ENCODE measurements at places on chromosomes 5 and 9. TPM values are rescaled to one million over a fixed set of nuclear protein-coding genes. Genes with fewer than 3 reads are reported as not detected.
A peak's percentile ranks its signal among the peaks of the same experiment; 100 is the strongest.

GRCh38 chr9:82606492-82607382, 456.2 kb downstream of the RASEF start:
- DNase-seq: no peak

DNA sequence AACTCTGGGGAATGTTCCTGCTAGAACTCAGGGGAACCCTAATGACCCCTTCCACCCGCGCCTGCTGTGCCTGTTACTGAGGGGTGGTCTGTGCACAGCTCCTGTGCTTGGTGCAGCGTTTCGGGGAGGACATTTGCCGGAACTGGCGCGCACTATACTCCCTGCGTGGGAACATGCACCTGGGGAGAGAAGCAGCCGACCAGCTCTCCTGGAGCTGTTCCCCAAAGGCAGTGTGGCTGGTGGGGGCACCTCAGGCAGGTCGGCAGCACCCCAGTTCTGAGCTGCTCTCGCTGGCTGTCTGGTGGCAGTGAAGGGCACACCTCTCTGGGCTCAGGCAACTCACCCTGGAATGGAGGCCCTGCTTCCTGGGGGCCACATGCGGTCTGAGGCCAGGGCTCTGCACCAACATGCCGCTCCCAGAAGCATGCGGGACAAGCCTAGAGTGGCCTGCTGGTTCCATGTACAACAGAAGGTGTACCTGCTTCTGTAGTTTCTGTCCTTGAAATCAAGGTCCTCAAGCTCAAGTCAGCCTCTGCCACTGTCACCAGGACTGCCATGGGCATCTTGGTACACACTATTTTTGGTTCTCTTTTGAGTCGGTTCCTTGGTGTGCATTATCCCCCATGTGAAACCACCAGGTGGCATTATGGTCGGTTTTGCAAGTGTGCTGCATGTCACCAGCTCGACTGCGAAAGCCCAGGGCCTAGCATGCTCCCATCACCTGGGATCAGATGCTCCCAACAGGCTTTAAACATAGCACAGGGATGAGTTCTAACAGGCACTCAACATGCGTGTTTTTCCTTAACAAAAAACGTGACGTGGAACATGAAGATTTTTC, 7.8 kb upstream of the MRNIP start:
- no peak for DNase-seq

- no peak for DNase-seq
These were observed 147.3 kb downstream of the YTHDC2 start for GRCh38 chr5:113660706-113661250.

DNA sequence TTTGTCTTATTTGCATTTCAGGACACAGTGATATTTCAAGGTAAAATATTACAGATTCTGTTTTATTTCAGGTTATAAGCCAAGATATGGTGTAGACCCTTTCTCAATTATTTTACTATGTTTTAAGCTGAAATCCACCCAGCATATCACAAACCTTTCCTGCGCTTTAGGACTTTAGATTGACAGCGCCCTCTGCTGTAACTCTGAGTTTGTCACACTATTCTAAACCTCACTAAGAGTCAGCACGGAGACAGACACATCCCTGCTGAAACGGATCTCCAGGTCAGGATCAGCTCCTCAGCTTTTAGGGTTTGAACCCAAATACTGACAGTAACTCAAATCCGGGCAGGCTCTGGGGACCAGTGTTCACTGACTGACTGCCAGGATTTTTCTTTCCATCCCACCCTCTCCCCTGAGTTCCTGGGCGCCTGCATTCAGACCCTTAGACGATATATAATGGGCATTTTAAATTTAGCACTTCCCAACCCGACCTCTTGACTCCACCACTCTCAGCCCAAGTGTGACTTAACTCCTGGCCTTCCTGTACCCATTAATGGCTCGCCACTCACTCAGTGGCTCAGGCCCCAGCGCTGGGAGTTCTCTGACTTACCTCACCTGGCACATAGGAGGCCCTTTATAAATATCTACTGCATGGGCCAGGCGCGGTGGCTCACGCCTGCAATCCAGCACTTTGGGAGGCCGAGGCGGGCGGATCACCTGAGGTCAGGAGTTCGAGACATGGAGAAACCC, 33.5 kb downstream of the TLX3 start:
- DNase-seq: peak; percentile 10

DNA sequence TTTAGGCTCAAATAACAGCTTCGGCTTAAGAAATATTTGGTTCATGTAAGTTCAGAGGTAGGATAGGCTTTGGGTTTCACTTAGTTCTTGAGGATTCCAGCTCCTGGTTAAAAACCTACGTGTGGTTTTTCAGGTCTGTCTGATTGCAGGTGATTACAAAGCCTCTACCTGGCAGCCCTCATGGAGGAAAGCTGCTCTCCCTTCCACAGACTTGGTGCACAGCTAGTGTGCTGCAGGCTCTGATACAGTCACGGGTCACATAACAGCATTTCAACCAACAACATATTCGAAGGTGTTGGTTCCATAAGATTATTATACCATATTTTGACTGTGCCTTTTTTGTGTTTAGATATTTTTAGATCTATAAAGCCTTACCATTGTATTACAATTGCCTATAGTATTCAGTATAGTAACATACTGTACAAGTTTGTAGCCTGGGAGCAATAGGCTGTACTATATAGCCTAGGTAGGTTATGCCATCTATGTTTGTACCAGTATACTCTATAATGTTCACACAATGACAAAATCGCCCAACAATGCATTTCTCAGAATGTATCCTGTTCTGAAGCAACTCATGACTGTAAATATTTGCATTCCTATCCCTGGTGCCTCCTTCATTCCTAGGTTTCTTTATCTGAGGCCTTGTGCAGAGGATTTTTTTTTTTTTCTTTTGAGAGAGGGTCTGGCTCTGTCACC, 8.0 kb upstream of the DCP2 start:
- DNase-seq: no peak

DNA sequence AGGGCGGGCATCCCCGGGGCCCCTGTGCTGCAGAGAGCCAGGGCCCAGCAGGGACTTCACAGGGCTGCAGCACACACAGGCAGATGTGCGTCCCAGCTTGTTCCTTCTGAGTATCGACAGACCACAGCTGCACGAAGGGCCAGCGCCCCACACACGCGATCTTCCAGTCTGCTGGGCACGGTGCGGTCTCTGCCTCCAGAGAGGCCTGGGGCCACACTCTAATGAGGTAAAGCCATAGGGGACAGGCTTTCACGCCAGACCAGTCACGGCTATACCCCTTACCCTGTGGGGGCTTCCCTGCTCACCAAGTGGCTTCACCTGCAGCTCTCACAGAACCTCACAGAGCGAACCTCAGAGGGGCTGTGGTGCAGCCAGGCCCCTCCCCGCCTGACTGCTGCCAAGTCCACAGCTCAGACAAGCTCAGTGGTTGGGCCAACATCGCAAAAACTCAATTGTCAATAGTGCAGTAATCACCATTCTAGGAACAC, 82.2 kb downstream of the SHB start:
- DNase-seq: no peak

GRCh38 chr5:362189-362588, 40.7 kb downstream of the AHRR start:
- DNase-seq: no peak

DNA sequence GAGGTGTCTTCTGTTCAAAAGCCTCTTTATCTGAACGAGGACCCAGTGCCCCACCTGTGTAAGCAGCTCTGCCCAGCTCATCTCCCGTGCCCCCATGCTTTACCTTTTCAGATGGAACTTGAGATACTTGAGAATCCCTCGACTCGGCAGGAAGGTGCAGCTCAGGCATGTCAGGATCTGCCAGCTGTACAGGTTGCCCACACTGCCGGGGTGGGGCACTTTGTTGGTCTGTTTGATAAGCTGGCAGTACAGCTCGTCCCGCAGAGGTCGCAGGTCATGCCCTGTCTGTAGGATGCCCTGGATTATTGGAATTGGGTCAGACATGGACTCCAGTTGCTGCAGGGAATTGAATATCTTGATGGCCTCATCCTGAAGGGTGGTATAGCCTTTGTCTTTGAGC, 58.0 kb upstream of the RETREG1 start:
- DNase-seq: no peak

GRCh38 chr5:14349029-14349428, 205.9 kb downstream of the TRIO start:
- no peak for DNase-seq

DNA sequence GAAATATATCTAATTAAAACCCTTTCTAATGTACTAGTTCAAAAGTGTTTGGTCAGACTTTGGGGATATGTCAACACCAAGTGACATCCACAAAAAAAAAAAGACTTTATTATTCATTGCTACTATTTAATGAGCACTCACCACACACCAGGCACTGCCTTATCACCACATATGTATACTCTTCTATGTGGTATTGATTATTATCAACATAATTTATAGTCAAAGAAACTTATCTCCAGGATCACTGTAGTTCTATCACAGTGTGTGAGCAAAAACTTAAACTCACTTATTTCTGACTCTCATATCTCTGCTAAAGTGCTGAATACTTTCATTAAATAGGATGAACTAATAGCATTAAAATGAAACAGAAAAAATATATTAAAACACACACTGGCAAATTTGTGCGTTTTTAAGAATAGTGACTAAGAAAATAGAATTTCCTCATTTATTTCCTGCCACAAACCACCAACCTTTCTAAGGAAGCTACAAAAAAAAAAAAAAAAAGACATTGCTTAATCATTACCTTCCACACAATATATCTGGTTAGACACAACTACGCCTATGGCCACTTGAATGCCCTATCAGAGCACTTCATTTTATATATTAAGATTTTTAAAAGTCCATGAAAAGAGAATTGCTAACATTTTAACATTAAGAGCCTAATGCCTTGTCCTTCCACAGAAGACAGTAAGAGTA, 12.8 kb downstream of the SLCO4C1 start:
- no peak for DNase-seq

DNA sequence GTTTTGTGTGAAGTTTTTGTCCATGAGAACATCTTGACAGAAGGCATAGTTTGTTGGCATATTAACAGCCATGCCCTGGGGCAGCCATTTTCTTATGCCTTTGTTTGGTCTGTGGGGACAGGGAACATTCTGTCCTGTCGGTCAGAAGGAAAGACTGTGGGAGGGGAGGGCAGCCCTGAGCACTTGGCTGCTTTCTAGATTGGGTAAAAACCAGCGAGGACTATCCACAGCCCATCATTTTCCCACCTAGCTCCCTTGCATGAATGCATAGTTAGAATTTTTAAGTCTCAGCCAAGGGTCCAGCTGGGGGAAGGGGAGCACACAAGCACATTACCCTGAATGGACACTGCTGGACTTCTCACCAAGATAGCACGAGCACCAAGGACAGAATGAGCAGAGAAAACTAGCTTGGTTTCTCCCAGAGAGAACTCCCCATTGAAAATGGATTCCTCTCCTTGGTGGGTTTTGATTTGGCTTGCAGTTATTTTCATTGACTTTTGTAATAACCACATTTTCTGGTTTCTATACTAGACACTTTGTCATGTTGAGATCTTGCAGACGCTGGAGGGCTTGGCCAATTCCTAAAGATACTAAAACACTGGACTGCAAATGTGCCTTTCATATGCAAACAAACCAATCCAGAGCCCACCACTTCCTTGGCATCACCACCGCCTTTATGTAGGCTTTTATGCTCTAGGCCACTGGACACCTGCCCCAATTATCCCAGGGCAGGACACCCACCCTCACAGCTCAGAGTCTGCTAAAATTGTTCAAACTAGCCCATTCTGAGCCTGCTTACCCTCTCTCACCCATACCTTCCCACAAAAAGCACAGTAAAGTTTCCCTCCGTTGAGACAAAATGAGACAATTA, 129.9 kb downstream of the BOD1 start:
- DNase-seq: no peak

GRCh38 chr9:117278020-117278419, 136.8 kb downstream of the ASTN2 start:
- no peak for DNase-seq

- DNase-seq: no peak
These were observed 2.5 kb downstream of the PCAT7 start for GRCh38 chr9:94557376-94557775.

- no peak for DNase-seq
These were observed 23.9 kb downstream of the ADAMTS2 start for GRCh38 chr5:179321206-179321987.

DNA sequence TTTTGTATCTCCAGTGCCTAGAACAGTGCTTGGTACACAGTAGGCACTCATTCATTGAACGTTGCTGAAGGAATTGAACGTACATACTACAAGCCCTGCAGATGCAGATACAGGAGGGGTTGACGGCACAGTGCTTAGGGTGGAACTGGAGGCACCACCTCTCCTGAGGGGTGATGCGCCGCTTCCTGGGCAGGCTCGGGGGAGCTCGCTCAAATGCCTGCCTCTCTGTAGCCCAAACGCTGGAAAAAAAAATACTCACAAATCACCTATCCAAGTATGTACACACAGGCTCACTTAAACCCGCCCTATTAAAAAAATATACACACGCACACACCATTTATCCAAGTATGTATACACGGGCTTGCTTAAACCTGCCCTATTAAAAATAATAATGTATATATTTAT, 536 bp upstream of the COMMD10 start:
- DNase-seq: no peak

DNA sequence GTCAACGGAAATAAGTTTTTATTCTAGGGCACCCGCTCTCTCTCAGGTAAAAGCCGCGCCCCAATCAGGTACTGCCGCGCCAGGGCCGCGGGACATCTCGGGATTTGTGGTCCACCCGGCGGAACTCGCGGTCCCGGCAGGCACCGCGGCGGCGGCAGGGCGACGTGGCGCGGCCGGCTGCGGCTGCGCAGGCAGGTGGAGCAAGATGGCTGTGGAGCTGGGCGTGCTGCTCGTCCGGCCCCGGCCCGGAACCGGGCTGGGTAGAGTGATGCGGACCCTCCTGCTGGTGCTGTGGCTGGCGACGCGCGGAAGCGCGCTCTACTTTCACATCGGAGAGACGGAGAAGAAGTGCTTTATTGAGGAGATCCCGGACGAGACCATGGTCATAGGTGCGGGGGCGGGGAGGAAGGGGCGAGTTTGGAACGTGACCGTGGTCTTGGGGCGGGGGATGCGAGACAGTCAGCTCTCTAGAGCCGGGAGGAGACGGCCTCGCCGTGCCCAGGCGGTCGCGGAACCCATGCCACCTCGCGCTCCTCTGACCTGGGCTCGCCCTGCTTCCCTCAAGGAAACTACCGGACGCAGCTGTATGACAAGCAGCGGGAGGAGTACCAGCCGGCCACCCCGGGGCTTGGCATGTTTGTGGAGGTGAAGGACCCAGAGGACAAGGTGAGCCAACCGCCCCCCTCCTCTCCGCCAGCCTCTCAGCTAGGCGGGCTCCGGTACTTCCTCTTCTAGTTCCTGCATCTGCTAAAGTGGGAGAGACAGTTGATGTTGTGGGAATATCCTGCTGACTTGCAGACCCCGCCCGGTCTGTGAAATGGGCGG, at the start of gene TMED9:
TSS of gene TMED9 (plus strand) at position 194 of the 825 bp plus-strand sequence. CDS start at position 206, 12 bp downstream.
- peak; percentile 80 for DNase-seq

- DNase-seq: no peak
These were observed 5.7 kb upstream of the AQP7 start for GRCh38 chr9:33408087-33408486.

Gene COL27A1
- total RNA-seq: 1.3 TPM

Gene POLR3G
- 0.77 TPM for total RNA-seq

Gene PCDH1
- 0.57 TPM for total RNA-seq

Gene SETD9
- total RNA-seq: 3.5 TPM
